Left ventricle myocardium inferior (tissue), 1 donor: ENCODE measurements at places on chromosomes 5 and 9. TPM values are rescaled to one million over a fixed set of nuclear protein-coding genes. Genes with fewer than 3 reads are reported as not detected.

GRCh38 chr5:159104051-159104651 lies 4.4 kb upstream of the EBF1 start:
- DNase-seq: no peak

DNA sequence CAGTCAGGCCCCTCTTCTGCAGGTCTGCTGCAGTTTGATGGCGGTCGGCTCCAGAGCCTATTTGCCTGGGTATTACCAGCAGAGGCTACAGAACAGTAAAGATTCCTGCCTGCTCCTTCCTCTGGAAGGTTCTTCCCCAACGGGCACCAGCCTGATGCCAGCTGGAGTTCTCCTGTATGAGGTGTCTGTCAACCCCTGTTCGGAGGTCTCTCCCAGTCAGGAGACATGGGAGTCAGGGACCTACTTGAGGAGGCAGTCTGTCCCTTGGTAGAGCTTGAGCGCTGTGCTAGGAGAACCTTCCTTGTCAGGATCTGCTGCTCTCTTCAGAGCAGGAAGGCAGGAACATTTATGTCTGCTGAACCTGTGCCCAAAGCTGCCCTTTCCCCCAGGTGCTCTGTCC lies 138.4 kb upstream of the IQGAP2 start:
- no peak for DNase-seq

HTR1A gene
- not detected for total RNA-seq

MSANTD3 gene
- 19.8 TPM for total RNA-seq

AQP7 gene
- total RNA-seq: 150 TPM
